ENCODE measurements at places on chromosomes 1 and 21. TPM values are rescaled to one million over a fixed set of nuclear protein-coding genes. Genes with fewer than 3 reads are reported as not detected.

DNA sequence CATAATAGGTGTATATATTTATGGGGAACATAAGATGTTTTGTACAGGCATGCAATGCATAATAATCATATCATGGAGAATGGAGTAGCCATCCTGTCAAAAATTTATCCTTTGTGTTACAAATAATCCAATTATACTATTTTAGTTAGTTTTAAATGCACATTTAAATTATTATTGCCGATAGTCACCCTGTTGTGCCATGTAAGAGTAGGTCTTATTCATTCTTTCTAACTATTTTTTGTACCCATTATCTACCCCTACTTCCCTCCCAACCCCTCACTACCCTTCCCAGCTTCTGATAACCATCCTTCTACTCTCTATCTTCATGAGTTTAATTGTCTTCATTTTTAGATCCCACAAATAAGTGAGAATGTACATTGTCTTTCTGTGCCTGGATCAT, 8.3 kb upstream of the VN1R5 start:
- no peak for DNase-seq

DNA sequence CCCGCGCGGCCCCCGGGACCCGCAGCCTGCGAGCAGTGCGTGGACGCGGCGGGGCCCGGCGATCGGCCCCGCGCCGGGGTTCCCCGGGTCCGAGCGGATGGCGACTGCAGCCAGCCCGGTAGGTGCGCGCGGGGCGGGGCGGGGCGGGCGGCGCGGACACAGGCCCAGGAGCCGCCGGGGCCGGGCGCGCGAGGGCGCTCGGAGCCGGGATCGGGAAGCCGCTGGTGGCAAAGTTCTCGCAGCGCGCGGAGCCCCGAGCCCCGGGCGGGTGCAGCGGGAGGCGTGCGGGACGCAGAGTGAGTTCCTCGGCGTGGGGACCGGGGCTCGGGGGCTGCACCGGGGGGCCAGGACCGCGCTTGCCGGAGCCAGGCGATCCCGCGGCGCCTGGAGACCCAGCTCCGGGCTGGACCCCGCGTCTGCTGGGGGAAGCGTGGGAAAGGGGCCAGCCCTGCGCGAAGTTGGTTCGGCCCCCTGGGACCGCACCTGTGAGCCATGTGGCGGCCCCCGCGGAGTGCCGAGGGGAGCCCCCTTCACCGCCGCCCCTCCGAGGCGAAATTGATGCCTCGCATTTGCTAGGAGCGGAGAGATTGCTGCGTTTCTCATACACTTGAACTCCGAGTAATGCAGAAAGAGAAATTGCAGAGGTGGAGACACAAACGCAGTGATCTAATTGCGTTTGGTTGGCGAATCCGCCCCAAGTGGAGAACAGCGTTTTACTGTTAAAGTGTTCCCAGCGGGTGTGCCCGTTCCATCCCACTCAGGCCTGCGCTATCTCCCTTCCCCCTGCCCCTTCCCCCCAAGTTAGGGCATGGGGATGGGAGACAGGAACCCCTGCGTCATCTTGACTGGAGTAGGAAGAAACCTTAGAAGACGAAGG, 228.9 kb upstream of the TMEM51 start:
- peak; percentile 56 for DNase-seq

- no peak for DNase-seq
These were observed 86.7 kb downstream of the GALNT2 start for GRCh38 chr1:230153641-230154296.

- no peak for DNase-seq
These were observed 155.7 kb downstream of the ADSS2 start for GRCh38 chr1:244296003-244296402.

SLFNL1 gene
- total RNA-seq: 0.62 TPM

GRCh38 chr1:104991702-104992101, 1242.0 kb downstream of the AMY1C start:
- DNase-seq: no peak

DNA sequence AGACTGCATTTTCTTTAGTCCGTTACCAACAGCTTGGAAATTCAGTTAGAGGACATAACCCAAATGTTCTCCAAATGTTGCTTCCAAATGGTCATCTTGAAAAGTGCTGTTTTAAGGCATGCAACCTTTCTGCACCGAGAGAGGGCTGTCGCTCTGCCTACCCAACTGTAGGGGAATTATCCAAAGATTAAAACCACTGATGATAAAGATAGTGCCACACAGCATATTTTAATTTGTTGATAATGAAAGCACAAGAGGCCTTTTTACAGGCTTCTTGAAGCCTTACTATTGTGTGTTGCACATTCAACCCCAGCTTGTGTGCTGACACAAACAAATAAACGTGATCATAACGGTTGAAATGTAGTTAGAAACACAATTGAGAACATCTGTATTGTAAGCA, 121.5 kb downstream of the LMO4 start:
- no peak for DNase-seq

IVL gene
- total RNA-seq: not detected

DNA sequence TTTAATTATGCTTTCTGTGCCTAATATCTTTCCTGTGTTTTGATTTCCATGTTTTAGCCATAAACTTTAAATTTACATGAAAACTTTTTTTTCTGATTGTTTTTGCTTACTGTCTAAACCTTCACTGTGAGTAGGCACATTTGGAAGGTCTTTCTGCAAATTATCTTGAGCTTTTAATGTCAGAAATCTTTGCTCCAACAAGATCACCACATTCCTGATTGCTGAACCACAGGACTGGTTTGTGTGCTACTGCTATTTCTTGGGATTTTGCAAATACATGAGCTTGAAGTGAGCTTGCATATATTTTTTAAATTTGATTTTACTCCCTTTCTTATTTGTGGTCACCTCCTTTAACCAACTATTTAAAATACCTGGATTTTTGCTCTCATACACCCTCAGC, 61.3 kb downstream of the PTBP2 start:
- DNase-seq: no peak

MAP1LC3C gene
- total RNA-seq: 1.1 TPM

DNA sequence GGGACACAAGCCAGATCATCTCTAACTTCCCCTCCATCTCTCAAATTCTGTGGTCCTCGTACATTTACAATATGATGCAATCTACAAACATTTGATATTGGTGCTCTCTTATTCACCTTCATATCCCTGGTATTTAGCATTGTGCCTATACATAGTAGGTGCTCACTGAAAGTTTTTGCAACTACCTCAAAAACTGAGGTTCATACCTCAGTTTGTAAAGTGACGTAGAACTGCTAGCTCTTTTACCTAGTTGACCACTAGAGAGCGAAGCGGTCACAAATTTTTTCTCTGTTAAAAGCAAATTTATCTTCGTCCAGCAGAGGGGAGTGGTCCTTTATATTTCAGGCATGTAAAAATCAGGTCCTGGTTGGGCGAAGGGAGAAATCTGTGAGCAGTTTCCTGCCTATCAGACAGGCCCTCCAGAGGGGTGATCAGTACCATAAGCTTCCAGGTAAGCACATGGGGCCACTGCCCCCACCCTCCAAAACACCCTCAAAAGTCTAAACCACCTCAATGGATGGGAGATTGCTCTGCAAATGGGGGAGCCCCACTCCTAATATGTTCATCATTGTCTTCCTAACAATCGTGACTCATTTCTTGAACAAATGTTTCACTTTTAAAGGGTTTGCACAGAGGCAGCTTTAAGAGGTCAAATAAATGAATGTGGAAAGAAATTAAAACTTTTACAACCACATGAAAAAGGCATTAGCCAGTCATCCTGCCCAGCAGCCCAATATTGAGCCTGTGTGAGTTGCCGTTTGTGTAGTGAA, 10.6 kb upstream of the HLCS start:
- DNase-seq: no peak

NDUFS5 gene
- 378 TPM for total RNA-seq

- DNase-seq: no peak
These were observed 2.8 kb upstream of the KNCN start for GRCh38 chr1:46554236-46554596.

DNA sequence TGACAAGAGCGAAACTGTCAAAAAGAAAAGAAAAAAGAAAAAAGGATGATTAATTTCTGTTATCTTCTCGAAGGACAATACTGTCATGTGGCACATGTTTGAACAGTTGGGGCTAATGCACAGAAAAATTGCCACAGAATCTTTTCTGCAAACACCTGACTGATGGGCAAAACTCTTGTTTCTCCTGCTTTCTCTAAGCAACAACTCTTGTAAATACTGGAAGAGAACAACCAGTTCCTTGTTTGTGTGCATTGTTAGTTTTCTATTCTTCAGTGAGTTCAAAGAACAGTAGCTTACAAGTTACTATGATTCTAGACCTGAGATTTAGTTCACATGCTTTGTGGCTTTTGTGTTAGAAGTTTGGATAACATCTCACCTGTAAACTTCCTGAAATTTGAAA, 60.7 kb downstream of the CDC14A start:
- no peak for DNase-seq

DNA sequence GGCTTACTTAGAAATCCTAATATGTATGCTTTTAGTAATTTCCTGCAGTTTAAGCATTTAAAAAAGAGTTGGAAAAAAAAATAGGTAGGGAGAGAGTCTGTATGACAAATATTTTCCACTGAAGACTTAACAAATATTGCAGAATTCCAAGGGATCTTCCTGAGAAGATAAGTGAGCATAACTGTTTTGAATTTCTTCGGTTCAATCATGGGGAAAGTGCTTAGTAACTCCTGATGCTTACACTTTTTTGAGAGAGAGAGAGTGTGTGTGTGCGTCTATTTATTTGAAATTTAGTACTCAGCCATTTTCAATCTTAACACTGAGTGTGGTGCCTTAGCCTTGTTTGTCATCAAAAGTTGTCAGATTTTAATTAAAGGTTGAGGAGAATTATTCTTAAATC, 18.5 kb downstream of the SON start:
- no peak for DNase-seq

DNA sequence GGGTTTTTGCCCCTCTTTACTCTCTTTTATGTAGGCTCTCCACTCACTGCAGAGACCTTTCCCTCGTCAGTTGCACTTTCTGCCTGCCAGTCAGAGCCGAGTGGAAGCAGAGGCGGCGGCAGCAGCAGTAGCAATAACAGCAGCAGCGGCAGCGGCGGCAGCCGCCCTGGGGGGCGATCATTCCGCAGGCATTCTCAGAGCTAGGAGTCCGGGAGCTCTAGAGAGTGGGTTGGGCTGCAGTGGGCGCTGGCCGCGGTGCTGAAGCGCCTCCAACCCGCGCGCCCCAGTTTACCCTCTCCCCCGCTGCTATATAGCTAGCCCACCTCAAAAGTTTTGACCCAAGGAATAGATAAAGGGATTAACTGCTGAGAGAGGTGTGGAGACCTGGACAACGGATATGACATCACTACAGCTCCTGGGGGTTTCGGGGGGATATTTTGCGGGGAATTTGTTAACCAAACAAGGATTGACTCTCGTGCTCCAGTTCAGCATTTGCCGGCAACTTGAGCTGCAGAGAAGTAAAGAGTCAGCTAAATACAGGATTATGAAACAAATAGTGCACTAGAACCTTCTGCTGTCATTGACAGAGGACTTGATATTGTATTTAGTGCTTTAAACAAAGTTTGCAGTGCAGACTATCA, at the start of gene OLFM3:
Gene OLFM3, minus strand, starts transcription at position 102 of the 641 bp plus-strand sequence.
- DNase-seq: no peak

DNA sequence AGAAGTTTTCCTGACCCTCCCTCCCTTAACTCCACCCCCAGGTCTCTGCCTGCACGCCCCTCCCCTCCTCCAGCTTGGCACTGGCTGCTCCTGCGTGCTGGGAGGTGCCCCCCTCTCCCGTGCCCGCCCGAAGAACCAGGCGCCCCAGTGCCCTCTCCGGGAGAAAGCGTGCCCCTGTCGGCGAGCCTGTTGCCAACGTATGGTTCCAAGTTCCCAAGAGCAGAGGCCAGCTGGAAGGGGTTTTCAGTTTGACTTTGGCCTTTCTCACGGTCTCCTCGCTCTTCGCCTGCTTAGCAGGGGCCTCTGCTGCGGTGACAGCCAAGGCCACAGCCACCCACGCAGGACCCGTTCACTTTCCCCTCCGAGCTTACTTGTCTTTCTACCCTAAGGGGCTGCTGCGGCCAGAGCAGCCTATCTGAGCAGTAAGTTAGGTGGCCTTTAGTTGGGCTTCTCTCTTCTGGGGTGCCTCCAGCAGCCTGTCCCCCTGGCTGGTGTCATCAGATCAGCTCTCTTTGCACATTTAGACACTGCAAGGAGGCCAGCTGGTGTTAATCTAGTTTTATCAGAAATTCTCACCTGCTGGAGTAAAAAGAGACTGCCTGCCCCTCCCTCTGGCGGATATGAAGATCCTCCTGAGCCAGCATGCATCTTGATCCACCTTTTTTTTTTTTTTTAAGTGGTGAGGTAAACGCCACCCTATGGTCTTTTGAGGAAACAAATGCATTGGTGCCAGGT, 1.5 kb downstream of the STUM start:
- DNase-seq: peak; percentile 45

RIMS3 gene
- total RNA-seq: 12.6 TPM

GRCh38 chr1:184514447-184514846, 127.6 kb downstream of the C1orf21 start:
- DNase-seq: no peak

DNA sequence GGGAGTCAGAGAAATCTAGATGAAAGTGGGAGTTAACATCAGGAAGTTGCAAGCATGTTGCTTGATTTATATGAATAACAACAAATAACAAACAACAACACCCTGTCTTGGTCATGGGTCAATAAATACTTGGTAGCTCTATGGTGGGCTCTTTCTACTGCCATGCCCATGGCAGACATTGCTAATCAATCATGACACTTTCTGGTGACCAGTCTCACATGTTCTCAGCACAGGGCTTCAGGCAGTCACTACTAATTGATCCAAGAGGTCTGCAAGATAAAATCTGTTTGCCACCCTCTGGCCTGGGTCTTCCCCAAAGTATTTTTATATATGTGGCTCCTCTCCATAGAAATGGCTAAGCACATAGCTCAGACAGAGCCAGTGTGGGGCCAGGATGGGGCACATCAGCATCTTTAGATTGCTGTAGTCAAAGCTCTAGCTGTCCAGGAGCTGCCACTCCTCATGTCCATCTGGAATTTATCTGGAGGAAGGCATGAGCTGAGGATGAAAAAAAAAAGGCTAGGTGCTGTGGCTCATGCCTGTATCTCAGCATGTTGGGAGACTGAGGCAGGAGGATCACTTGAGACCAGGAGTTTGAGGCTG, 51.2 kb downstream of the STUM start:
- DNase-seq: no peak

DNA sequence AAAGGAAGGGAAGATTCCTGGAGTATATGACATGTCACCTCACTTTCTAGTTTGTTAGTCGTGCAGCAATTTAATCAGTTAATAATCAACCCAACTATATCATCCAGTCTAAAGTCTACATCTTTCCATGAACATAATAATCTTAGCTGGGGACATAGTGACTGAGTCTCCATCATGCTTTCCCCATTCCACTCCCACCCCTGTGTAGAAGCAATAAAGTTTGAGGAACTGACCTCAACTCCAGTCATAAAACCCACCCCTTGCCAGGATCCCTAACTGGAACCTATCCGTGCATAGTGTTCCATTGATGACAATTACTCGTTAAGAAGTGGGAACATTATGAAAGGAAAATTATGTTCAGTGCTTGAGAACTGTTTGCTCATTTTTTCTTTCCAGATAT, 48.9 kb upstream of the MROH9 start:
- DNase-seq: no peak

DNA sequence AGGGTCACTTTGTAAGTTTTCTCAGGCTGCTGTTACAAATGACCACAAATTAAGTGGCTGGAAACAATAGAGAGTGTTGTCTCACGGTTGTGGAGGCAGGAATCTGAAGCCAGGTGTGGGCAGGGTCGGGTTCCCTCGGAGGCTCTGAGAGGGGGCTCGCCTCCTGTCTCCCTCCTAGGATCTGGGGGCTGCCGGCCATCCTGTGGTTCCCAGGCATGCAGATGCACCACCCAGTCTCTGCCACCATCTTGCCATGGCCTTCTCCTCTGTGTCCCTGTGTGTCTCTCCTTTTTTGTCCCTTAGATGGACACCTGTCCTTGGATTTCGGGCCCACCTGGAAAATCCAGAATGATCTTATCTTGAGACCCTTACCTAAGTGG, 4.8 kb downstream of the TP73 start:
- DNase-seq: no peak
